Lung (tissue), 17 donors: ENCODE measurements at places on chromosomes 5 and 9. TPM values are rescaled to one million over a fixed set of nuclear protein-coding genes. Genes with fewer than 3 reads are reported as not detected.

DNA sequence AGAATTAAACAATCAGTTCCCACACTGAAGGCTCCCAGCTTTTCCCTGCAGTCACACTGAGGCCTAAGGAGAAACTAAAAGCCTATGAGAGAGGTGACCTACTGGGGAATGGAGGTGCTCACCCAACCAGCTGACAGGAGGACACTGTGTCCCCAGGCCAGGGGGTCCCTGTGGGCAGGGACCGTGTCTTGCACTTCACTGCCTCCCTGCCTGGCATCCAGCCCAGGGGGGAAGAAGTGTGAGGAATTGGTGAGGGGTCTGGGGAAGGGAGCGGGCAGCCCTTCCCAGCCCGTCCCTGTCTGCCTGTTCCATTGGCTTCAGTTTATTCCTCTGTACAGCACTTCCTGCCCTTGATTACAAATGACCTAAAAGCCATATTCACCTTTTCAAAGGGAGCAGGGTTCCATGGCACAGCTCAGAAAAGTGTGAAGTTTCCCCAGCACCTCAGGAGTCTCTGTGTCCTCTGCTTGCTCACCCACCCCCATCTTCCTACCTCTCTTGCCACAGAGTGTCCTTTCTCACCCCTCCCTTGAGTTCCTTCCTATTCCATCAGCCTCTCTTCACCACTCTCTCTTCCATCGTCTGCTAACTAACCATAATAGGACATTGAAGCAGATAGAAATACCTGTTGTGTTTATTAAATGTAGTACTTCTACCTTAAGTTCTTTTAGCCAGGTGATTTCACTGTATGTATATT, 12.9 kb downstream of the OTULINL start:
- H3K36me3 ChIP-seq = no peaks in the 10 kb centered on the region
- H3K4me3 ChIP-seq = no peak overlapping the region
- DNase-seq = no peak
- no peak overlapping the region for H3K27ac ChIP-seq
- H3K27me3 ChIP-seq = no peaks in the 10 kb centered on the region

DNA sequence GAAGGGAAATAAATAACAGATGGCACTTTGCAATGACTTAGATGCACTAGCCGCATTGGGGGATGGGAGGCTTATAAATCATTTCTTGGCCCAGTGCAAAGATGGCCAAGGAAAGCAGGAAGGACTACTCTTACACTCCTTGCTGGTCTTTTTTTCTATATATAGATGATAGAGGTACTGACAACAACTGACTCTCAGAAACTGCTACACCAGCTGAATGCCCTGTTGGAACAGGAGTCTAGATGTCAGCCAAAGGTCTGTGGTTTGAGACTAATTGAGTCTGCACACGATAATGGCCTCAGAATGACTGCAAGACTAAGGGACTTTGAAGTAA, 1.7 kb downstream of the CCNG1 start:
- no peak overlapping the region for H3K27ac ChIP-seq
- peaks cover 12% of the 10 kb centered on the region for H3K4me1 ChIP-seq
- H3K27me3 ChIP-seq = no peaks in the 10 kb centered on the region

ZBTB26 gene
- 4.0 TPM for total RNA-seq

MCC gene
- 18.5 TPM for total RNA-seq
